ENCODE measurements at places on chromosomes 13 and 19.

DNA sequence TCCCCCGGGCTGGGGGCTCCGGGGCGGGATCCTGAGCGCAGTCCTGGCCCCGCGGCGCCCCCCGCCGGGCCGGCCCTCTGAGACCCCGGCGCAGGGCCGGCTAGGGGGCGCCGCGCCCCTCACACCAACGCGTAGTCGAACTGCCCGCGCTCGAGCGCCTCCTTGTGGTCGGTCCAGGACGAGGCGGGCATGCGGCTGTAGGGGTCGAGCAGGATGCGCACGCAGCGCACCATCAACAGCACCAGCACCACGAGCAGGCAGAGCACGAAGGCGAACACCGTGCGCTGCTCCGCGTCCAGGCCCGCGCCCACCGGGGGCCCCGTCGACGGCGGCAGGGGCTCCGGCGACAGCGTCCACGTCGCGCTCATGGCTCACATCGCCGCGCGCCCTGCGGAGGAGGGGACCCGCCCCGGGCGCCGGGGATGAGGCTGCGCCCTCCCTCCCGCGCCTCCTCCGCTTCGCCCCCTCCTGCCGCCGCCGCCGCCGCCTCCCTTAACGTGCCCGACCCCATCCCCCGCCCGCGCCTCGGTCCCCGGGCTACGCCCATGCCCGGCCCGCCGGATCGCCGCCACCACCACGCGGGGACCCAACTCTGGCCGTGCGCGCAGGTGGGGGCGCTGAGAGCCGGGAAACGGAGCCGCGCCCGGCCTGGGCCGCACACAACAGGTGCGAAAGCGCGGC is 624 bp downstream of the CTXN1 start:
- peak; percentile 73 for DNase-seq

GRCh38 chr13:36543671-36544070 is 111.4 kb downstream of the CCNA1 start:
- no peak for DNase-seq

DNA sequence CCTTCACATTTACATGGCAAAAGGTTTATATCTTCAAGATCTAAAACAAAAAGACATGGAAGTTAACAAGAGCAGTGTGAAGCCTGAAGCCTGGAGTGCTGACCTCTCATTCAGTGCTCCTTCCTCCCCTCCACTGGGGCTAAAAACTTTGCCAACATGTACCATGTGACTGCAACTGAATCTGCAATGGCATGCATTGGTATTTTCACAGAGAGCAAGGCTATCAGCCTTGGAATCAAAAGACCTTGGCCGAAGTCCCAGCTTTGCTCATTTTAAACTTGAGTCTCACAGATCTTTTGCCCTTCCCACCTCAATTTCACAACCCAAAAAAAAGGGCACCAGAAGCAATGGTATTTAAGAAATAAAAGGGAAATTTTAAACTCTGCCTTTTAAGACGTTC is 325.1 kb downstream of the DCT start:
- no peak for DNase-seq

DNA sequence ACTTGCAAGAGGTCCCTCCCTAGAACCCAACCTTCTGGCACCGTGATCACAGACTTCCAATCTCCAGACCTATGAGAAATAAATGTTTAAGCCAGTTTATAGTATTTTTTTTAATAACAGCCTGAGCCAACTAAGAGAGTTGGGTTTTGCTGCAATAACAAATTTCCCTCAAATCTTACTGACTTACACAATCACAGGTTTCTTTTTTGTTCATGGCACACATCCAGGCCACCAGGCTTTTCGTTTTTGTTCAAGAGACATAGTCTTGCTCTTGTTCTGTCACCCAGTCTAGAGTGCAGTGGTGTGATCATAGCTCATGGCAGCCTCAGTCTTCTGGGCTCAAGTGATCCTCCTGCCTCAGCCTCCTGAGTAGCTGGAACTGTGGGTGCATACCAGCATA is 2.0 kb upstream of the SELENOV start:
- DNase-seq: no peak

DNA sequence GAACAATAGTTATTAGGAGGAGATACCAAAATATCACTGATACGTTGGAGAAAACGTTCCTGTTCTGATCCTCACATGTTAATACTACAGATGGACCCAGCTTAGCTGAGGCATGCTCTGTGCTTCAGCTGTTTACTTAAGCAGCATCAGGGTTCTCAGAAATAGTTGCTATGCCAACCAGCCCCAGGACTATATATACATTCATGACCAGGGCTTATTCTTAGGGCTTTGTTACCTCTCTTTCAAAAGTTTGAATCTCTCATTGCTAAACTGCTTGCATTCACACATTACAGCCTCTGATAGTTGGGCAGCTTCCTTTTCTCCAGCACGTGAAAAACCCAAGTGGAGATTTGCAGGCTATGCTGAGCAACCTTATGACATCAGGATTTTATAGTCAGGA is 800.4 kb downstream of the DIAPH3 start:
- DNase-seq: no peak

GRCh38 chr13:21324803-21325202 is 134.3 kb downstream of the ZDHHC20 start:
- DNase-seq: no peak

- DNase-seq: no peak
These were observed 2.0 kb upstream of the USF2 start for GRCh38 chr19:35266520-35267352.

DNA sequence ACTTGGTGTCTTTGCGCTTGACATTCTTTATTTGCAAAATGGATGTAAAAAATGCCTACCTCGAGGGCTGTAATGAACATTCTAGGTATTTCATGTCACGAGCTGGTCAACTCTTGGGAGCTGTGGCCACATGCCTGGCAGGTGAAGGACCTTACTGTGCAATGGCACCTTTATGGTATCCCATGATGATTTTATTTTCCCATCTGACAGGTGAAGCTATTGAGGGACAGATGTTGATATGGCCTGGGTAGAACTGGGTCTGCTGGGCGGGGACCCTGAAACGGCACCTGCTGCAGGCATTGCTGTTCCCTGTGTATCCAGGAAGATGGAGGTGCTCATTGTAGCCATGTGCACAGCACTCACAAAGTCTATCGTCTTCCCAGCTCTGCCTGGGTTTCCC is 332.2 kb downstream of the TEX29 start:
- no peak for DNase-seq

GRCh38 chr13:99969919-99970650 is 1.5 kb downstream of the ZIC5 start:
- DNase-seq: peak; percentile 18

DNA sequence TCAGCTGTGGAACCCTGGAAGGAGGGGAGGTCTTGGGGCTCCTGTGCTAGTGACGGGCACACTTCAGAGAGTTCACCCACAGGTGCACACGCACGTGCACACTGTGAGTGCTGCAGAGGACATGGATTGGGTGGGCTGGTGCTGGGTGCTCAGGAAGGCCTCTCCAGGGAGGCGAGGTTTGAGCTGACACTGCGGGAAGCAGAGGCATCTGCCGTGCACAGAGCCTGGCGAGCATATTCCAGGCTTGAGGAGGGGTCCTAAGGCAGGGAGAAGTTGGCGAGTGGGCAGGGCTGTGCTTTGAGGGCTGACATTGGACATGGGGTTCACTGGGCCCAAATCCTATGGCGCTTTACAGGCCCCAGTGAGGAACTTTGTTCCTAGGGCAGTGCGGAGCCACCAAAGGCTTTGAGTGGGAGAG is 25.6 kb downstream of the CCDC8 start:
- no peak for DNase-seq

- DNase-seq: no peak
These were observed 63.9 kb upstream of the SLITRK5 start for GRCh38 chr13:87607266-87607665.

GRCh38 chr13:25783601-25784024 is 268.2 kb downstream of the SHISA2 start:
- no peak for DNase-seq

DNA sequence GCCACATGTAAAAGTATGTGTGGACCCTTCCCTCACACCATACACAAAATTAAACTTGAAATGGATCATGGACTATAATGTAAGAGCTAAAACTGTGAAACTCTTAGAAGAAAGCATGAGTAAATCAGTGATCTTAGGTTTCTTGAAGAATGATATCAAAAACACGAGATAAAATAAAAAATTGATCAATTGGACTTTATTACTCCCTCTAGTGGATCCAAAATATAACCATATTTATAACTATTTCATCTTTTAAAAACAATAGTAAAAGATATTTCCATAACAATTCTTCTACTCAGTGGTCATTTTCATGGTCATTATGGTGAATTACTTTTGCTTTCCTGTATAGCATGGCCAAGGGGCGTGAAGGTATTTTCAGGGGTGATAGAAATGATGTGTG is 174.6 kb upstream of the LSM14A start:
- DNase-seq: no peak

DNA sequence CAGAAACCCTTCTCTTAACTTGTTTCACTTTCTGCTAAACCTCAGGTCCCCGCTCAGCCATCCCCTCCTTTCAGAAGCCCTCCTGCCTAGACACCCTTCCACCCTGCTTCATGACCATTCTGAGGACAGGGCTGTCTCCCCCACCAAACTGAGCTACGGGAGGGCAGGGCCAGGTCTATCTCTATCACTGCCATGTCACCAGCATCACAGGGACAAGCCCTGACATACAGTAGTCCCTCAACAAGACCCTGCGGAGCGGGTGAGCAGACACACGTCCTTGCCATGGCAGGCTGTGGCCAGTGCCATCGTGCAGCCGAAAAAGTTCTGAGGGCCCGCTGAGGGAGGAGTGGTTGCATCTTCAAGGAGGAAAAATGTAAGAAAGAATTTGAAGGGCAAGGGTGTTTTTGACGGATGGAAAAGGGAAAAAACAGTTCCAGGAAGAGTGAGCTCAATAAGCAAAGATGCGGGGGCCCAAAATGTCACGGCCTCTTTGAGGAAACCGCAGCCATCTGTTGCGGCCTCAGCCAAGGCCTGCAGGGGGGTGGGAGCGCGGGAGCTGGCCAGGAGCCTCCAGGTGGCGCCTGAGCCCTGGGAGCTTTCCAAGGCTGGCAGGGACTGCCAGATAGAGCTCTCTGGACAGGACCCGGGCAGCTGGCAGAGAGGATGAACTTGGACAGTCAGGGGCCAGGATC is 8.1 kb downstream of the PTGIR start:
- no peak for DNase-seq

GRCh38 chr13:106738186-106738678 is 170.3 kb upstream of the ARGLU1 start:
- DNase-seq: no peak

DNA sequence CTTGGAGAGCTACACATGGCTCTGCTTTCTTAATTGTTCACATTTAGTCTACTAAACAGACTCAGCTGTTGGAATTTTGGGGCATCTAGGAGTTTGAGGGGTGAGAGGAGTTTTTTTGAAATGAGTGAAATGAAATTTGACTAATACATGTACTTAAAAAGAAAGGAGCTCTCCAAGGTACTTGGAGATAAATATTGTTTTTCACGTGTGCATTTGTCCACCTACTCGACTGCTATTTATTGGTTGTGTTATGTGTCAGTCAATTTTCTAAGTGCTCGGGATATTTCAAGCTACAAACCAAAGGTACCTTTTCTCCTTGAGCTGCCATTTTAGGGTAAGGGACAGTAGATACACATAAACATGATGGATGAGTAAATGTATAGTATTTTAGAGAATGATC is 697.0 kb downstream of the LIG4 start:
- DNase-seq: no peak

GRCh38 chr13:43294412-43294811 is 271.0 kb downstream of the DNAJC15 start:
- DNase-seq: no peak

- peak; percentile 40 for DNase-seq
These were observed 2.7 kb downstream of the TPM4 start for GRCh38 chr19:16078759-16079707.

GRCh38 chr19:20969898-20970297 is 46.8 kb downstream of the ZNF85 start:
- DNase-seq: no peak

- no peak for DNase-seq
These were observed 11.7 kb upstream of the TMEM255B start for GRCh38 chr13:113747291-113747833.

DNA sequence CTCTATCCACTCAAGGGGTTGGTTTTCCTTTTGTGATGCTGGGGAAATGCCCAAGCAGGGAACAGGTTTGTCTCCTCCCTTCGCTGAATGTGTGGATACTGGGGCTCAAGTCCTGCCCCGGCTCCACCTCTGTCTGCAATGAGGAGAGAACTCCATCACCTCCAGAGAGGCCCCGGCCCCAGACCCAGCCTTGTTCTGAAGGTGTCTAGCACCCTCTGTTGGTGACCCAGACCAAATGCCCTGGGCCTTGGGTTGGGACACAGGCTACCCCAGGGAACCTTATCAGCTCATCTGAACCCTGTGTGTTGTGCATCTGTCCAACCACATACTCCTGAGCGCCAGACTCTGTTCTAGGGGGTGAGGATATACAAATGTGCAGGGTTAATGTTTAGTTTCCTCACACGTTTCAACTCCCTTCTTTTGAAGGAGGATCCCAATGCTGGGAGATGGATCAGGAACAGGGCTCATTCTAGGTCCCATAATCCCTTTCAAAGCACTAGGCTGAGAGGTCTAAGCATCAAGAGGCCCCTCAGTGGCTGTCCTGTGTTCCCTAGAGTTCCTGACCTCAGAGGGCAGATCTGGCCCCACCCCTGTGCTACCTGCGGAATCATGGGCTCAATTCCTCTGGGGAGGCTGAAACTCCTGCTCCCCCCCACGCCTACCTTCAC is 112.5 kb upstream of the SLC7A1 start:
- peak; percentile 30 for DNase-seq

DNA sequence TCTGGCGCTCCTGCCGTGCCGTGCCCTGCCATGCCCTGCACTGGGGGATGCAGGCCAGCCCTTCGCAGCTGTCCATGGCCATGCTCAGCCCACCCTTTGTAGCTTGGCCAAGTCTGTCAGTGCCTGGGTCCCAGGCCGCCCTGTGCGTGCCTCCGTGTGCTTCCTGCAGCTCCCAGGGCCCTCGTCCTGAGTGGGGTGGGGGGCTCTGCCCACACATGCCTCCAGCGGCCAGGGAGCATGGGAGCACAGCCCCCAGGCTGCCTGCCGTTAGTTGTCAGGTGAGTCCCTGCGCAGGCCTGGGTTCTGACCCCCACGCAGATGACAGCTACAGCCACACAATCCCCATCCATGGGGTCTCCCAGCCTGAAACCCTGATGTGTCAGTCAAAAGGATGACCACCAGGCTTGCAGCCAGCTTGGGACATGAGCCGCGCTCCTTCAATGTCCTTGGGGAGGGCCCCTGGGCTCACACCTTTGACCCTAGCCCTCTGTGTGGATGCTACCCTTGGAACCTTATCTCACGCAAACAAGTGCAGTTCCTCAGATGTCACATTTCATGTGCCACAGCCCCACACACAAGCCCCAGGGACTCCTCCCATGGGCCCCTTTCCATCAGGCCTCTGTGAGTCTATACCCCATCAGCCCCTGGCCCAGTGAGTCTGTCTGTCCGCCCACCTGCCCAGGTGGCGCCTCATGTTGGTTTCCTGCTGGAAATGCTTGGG is 24.5 kb downstream of the TMED1 start:
- DNase-seq: no peak

- no peak for DNase-seq
These were observed 1423.3 kb upstream of the PCDH20 start for GRCh38 chr13:62838929-62839328.

- no peak for DNase-seq
These were observed 143.8 kb upstream of the ZNF507 start for GRCh38 chr19:32201636-32202051.

- no peak for DNase-seq
These were observed 4.4 kb upstream of the TUBA3C start for GRCh38 chr13:19185865-19186645.
